ENCODE measurements at places on chromosomes 7 and 10.
A peak's percentile ranks its signal among the peaks of the same experiment; 100 is the strongest.

- no peak for DNase-seq
Measured at GRCh38 chr7:5143106-5143505, 46.9 kb upstream of the WIPI2 start.

DNA sequence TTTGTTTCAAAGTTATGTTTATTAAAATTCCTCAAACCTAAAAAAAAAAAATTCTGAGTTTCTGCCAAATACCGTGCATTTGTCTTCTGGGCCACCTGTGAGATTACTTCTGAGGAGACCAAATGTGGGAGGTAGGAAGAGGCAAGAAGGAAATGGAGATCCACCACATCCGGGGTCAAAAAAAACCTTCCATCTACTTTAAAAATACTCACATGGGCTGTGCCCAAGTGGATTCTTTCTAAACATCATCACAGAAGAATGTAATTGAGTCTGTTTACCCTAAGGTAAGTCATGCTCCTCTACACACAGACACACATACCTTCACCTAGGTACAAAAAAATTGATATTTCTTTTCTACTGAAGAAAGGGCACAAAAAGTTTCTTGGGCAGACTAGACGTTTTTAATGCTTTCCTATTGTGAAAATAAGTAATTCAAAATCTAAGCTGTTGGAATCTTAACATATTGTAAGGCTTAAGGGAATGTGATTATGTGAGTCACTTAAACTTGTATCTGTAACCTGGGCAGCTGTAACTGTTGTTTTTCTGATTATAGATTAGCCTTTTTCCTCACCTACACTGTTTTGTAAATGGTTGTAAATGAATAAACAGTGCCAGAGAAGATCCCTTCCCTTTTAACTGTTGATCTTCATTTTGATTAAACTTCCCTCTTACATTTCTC, 19.1 kb upstream of the SPOCK2 start:
- DNase-seq, result no peak

GRCh38 chr10:12025591-12025990, 17.0 kb downstream of the UPF2 start:
- DNase-seq, result no peak

GRCh38 chr10:11118686-11119085, 101.0 kb downstream of the CELF2 start:
- no peak for DNase-seq

DNA sequence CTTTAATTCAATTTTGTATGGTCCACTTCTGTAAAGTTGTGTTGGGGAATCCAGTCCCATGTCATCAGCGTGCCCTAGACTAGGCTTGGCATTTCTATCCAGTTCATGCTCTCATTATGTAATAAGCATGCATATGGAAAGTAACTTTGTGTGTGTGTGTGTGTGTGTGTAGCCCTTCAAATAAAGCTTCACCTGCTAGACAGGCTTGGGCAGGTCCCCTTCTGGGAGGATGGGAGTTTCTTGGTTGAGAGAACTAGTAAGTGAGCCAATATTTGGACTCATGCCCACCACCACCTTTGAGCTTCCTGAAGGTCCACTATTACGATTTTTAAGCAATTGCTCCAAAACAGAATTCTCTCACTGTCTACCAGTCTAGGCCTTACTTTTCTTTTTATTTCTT, 6.9 kb downstream of the BZW2 start:
- DNase-seq, result no peak

- DNase-seq, result no peak
Measured at GRCh38 chr7:67671006-67671548, 674.4 kb downstream of the TYW1 start.

DNA sequence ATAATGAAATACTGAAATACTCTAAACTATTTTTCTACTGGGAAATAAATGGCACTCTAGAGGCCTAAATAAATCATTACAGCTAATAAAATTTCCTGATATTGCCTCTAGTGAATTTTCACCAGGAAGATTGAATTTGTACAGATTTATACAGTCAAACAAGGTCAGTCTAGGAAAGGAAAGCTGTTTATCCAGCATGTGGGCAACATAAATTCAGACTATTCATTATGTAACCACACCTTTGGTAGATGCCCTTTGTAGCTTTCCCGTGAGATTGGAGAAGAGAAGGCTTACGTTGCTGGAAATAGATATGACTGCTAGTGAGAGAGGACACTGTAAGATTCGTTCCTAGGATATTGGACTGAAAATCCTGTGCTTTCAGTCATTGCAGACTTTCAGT, 35.2 kb upstream of the PNLIP start:
- no peak for DNase-seq

DNA sequence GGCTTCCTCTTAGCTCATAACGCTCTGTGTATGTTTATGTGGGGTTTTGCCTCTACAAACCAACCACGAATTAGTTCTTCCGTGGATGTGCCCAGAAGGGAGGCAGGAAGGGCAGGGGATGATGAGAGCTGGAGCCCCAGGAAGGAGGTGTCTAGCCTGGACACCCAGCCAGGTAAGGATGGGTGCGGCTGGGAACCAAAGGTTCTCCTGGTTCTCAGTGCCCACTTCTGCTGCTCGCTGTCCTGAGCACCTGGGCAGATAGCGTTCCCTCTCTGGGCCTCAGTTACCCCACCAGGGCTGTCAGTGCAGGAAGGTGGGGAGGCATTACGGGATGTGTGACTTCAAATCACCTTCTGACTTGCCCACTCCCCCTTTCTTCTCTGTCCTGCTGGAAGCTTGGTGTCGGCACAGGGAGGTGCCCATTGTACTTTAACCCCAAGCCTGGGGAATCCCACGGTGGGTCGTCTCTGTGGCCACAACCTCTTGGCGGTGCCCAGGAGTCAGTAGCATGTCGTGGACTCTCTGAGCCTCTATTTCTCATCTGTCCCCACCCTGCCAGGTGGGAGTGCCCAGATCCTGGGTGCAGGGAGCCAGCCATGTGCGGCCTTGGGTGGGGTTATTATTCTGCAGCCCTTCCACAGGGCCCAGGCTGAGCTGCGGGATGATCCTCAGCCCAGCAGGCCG, 18.7 kb upstream of the PCBD1 start:
- DNase-seq, result peak; percentile 15

- DNase-seq, result no peak
Measured at GRCh38 chr10:46232084-46232483, 54.7 kb upstream of the ANTXRL start.

GRCh38 chr7:50756180-50756579, 26.5 kb downstream of the GRB10 start:
- DNase-seq, result no peak

DNA sequence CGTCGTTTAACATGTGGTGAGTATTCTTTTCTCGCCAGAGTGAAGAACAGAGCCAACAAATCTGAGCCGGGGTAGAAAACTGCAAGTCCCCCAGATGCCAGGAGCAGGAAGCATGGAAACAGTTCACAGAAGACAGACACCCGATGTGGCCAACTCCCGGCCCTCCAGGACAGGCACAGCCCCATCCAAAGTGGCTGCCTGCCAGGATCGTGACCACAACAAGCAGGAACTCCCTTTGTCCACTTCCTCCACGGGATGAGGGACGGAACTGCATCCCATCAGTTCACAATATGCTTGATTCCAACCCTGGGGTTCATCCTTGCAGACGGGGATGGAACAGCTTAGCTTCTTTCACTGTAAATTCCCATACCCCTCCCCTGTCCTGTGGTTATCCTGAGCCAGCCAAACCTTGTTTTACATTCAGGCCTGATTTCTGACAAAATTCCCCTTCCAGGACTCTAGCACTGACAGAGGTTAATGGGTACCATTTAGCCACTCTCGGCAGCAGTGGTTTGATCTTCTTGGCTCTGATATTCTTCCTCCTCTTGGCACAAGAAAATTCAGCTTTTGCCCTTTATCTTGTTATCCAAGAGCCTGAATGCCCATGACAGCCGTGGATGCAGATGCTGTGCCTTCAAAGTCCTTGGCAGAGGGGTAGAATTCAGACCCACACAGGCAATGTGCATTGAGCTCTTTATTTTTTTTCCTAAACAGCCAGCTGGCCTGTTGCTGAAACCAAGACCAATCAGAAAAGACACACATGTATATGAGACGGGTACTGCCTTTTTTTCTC, 105.5 kb upstream of the FAM204A start:
- peak; percentile 61 for DNase-seq

GRCh38 chr7:80054356-80054755, 80.3 kb upstream of the GNAI1 start:
- DNase-seq, result no peak

GRCh38 chr7:30479202-30480120, 877 bp upstream of the NOD1 start:
- no peak for DNase-seq

DNA sequence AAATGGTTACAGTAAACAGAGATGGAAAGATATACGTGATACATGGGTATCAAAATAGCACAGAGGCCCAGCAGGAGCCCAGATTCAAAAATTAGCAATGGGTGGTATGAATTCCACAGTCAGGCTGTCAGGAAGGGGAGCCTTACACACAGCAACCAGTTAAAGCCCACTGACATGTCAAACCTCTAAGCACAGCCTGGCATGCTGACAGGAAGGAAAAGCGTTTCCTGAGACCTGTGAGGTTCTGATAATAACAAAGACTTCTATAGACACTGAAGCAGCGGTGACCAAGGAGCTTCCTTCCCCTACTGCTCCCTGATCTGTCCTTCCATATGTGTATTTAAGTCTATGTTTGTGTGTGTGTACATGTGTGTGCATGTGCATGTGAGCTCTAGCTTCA, 89.9 kb downstream of the PHYHIPL start:
- DNase-seq, result no peak

DNA sequence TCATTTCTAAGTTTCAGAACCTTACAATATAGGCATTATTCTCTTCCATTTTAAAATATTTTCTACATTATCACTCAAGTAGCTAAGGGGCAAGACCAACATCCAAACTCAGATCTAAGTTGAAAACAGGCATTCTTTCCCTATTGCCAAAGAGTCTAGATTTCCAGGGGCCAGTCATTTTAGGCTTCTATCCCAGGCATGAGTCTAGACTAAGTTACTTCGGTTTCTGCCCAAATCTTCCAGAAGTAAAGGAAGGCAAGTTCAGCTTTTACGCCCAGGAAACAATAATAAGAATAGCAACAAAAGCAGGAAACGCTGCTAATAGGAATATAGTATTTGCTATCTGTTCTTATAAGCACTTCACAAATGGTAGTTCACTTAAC, 189.9 kb downstream of the DGKI start:
- no peak for DNase-seq

- no peak for DNase-seq
Measured at GRCh38 chr7:24883622-24884013, 96.4 kb downstream of the OSBPL3 start.

DNA sequence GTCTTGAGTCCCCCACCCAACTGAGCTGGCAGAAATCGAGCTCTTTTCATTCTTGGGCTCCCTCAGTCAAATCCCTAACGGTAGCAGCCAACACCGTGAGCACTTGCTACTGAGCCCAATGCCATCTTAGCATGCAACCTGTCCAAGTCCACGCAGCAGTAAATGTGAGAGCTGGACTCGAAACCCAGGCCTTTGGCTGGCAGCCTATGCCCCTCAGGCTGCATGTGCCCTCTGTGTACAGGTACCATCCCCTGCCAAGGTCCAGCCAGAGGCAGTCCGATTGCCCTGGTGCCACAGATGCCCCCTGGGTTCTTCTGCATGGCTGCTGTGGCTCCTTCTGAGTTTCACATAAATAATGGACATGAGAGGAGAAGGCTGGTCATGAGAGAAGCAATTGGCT, 1.2 kb upstream of the TMEM273 start:
- no peak for DNase-seq

DNA sequence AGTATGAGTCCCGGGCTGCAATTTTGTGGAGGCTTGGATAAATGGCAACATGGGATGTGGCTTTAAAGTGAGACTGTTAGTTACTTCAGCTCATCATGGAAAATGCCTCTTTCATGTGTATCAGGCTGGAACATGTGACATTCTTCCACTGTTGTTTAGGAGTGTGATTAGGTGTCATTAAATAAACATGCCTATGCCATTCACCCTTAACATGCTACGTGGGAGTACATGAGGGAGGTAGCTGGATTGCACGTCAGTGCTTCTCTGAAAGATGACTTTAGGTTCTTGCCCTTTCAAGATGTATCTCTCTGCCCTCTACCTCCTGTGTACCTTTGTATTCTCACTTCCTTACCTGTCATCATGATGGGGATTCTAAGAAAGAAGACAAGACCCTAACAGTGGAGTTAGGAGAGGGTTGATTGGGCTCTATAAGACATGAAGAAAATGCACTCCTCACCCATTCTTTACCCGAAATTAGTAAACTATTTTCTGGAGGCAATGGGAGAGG, 8.9 kb downstream of the AKR1E2 start:
- no peak for DNase-seq

GRCh38 chr7:412313-412710, 107.3 kb downstream of the PDGFA start:
- DNase-seq, result peak; percentile 25

DNA sequence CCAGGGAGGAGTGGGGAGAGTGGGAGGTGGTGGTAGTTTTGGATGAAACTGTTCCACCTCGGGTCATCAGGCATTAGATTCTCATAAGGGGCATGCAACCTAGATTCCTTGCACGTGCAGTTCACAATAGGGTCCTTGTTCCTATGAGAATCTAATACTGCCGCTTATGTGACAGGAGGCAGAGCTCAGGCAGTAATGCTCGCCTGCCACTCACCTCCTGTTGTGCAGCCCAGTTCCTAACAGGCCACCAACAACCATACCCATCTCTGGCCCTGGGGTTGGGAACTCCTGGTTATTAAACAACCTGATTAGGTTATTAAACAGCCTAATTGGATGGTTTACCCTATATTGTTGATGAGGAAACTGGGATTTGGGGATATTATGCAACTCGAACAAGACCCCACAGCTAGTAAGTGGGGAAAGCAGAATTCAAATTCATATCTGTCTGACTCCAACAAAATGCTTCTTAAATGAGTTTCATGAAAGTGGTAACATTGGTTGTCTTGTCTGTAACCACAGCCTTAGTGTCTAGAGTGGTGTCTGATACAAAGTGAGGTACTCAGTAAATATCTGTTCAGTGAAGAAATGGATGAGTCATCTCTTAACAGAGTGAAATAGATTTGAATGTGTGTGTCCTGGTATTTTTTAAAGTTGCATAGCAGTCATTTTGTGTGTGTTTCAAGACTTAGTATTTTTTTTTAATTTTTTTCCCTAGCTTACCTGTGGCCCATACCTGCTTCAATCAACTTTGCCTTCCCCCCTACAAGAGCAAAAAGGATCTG, 101.6 kb downstream of the HECTD2 start:
- no peak for DNase-seq

- DNase-seq, result no peak
Measured at GRCh38 chr10:24006741-24007140, 202.2 kb upstream of the KIAA1217 start.

- DNase-seq, result no peak
Measured at GRCh38 chr7:39826166-39826565, 123.9 kb upstream of the CDK13 start.

- no peak for DNase-seq
Measured at GRCh38 chr10:102727037-102727818, 12.8 kb downstream of the SFXN2 start.

DNA sequence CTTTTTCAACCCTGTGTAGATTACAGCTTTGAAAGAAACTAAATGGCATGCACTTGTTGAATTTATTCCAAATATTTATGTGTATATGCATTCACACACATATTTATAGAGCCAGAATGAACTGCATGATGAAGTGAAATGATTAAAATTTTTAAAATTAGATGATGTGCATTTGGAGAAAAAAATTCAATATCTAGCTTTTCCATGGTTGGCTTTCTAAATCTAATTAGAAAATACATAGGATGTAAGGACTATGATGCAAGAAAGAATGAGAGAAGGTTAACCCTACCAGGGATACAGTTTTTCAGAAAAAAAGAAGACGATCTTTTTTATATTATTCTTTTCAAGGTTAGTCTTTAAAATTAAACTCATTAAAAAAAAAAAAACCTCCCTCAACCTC, 204.5 kb downstream of the TRIL start:
- DNase-seq, result no peak

Data from left hindlimb (tissue), 1 donor.